ENCODE measurements at places on chromosomes 2 and 18.
A peak's percentile ranks its signal among the peaks of the same experiment; 100 is the strongest.

- peak; percentile 70 for DNase-seq
Measured at GRCh38 chr2:16478434-16479210, 187.0 kb downstream of the CYRIA start.

GRCh38 chr2:188557081-188557480, 265.4 kb downstream of the GULP1 start:
- DNase-seq = no peak

DNA sequence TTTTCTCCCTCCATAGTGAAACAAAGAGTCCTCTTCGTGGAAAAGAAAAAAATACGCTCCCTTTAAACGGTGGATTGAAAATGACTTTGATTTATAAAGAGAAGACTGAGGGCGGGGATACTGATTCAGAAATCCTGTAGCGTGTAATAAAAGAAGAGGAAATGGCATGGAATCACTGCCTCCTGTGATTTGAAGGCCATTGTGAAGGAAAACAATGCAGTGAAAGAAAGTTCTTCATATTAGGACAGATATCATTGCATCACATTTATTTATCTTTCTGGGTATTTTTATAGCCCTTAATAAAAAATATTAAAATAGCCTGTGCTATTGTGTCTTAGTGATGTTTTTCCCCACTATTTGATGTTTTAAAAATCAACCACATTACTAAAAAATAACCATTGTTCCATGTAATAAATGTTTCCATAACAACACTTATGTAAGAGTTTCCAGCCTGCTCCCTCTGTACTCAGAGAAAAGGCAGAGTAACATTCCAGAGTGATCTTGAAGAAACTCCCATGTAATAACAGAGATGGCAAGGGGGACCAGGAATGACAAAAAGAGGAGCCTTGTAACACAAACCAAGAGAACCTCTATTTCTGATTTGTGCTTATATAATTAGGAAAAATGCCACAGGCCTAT, 8.0 kb downstream of the MRPL33 start:
- DNase-seq = no peak

DNA sequence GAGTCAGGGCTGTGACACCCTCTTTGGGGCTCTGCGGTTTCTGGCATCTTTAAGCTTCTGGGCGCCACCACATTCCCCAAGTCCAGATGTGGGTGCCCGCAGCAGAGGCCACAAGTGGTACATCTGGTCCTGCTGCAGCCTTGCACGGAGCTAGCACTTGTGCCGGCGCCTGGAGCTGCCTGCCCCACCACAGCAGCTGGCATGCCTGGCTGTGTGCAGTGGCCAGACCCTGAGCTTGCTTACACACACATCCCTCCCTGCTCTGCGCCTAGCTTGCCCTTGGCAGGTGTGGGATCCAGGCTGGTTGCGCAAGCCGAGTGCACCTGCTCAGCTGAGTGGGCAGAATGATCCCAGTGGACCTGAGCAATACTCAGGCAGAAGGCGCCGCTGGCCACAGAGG, 27.3 kb downstream of the SLC4A10 start:
- DNase-seq = no peak

DNA sequence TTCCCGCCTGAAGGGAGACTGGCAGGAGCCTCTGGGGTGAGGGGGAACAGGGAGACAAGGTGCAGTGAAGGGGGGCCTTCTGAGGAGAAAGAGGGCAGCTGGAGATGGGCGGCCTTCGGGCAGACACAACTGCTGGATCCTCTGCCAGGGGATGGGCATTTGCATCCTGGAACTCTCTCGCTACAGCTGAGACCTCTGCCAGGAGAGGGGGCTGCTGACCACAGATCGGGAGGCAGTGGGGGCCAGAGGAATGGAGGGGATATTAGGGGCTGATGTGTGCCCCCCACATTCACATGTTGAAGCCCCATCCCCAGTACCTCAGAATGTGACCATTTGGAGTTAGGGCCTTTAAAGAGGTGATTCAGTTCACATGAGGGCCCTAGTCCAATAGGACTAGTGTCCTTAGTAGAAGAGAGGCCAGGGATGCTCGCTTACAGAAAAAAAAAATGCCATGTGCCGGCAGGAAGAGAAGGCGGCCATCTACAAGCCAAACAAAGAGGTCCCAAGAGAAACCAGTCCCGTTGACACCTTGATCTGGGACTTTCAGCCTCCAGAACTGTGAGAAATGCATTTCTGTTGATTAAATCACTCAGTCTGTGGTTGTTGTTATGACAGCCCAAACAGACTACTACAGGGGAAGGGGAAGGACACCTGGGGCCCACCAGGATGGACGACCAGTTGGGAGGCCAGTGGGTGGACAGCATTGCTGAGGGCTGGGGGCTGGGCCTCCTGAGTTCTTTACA, 50.0 kb downstream of the TRABD2A start:
- DNase-seq = no peak

DNA sequence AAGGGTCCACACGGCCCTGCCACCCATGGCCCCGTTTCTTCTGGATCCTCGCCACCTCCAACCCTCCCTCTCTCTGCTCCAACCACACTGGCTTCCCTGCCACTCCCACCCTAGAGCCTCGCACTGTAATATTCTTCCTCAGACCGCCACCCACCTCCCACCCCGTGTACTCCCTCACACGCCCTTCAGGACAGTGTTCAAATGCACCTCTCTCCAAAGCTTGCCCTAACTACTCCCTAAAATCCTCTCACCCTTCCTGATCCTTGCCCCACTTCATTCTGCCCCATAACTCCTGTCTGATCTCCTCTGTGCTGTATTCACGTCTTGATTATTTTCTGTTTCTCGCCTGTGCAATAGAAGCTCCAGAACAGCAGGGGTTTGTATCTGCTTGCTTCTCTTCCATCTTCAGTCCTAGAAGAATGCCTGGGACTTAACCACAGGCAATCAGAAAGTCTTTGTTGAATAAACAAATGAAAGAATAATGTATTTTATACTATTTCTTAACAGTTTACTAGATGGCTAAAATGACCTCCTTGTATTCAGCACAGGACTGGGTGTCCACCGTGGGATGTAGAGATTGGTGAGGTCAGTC, 25.5 kb downstream of the EPB41L3 start:
- DNase-seq = no peak

- DNase-seq = no peak
Measured at GRCh38 chr2:99035920-99036319, 99.9 kb upstream of the CRACDL start.

DNA sequence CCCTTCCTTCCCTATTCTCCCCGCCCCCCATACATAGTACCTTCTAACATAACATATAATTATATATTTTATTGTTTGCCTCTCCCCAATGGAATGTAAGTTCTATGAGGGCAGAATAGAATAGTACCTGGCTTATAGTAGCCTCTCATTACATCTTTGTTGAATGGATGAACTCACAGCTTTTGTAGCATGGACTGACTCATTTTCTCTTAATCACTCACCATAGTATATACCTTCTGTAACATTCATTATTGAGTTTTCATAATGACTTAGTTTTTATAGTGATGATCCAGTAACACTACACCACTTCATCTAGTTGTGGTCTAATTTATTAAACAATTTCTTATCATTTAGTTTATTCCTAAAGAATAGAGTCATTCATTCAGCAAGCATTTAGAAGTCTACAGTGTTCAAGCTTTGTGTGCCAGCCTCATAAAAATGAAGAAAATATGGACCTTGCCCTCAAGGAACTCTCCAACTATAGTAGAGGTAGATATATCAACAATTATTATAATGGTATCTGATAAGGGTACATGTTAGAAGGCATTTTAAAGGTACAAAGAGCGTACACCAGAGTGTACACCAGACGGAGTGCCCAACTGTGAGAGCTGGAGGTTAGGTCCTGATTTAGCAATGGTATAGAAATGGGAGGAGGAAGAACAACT, 31.1 kb downstream of the NCOA1 start:
- no peak for DNase-seq

DNA sequence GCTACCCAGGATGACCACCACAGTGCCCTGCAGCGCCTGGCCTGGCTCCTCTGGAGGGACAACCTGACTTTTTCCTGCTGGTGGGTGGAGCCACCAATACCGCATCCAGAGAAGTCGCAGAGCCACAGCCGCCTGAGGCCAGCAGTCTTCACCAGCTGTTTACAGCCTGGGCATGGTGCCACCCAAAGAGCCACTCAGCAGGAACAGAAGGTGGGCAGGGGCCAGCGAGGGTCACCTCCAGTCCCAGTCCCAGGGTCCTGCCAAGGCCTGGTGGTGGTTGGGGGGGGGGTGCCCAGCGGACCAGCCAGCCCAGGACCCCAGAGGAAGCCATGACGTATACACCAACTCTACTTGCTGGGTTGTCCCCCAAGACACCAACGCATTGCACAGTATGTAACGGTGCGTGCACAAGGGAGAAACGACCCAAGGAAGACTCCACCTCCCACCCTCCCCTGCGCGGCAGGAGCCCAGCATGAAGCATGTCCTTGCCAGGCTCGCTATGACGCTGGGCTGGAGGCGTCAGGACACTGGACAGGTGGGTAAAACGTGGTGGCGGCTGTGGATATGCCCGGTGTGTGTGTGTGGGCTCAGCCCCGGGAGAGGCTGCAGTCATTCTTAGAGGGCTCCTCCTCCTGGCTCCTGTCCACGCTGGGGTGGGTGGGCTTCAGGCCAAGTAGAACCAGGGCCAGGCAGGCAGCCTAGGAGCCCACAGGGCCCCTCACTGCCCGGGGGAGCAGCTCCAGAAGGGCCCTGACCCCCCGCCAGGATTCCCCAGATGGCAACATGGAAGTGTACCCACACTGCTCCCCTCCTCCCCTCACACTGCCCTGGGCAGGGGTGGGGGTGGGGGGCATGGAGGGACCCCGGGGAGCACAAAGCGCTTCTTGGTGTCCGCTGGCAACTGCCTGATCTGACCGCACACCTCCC, 49.3 kb downstream of the HS6ST1 start:
- no peak for DNase-seq

GRCh38 chr2:148552675-148553331, 91.7 kb upstream of the EPC2 start:
- no peak for DNase-seq

All from CMK (cell line).